Hematopoietic multipotent progenitor cell treated with erythropoietin and hydrocortisone succinate and interleukin-3 and kit ligand, for 6 days (in vitro differentiated cells): ENCODE measurements at places on chromosomes 2 and 18.

GRCh38 chr2:203383038-203383437 lies 54.8 kb downstream of the ABI2 start:
- no peak for DNase-seq

DNA sequence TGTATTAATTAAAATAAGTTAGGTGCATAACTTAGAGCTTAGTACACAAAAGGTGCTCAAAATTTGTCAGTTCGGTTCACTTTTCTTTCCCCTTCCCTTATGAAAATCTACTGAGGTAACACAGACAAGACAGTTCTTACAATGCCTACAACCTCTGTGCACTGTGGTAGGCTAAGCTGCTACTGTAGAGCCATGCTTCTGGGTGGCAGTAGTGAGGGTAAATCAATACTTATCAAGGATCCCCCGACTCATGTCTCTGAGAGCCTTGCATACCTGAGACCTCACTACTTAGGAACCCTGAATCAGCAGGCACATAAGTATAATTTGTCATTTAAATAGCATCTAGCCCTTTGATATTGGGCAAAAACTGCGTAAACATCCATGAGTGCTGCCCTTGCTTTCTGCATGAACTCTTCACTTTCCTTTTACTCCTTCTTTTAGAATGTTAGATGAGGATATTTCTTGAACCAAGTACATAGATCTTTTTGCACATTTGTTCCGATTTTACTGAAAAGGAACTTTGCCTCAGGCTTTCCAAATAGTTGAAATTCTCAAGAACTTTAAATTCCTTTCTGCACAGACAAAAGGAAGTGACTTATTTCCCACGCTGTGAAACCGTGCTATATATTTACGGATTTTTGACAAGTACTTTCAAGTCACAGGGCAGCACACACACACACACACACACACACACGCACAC lies 234.4 kb downstream of the TRIB2 start:
- no peak for DNase-seq

DNA sequence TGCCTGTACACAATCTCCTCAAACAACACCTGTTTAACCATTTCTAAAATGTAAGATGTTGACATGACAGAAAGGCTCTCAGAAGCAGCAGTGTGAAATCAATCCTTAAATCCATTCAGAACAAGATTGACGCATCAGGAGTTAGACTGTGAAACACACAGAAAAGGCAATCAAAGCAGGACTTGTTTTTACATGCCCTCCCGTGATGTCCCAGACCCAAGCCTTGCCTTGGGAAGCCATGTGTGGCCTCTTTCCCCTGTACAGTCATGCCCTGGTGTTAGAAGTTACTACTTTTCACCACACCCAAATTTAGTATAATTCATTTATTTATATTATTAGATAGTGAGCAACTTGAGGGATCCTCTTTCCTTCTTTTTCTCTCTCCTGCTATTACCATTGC lies 115.7 kb downstream of the NCKAP5 start:
- no peak for DNase-seq

DNA sequence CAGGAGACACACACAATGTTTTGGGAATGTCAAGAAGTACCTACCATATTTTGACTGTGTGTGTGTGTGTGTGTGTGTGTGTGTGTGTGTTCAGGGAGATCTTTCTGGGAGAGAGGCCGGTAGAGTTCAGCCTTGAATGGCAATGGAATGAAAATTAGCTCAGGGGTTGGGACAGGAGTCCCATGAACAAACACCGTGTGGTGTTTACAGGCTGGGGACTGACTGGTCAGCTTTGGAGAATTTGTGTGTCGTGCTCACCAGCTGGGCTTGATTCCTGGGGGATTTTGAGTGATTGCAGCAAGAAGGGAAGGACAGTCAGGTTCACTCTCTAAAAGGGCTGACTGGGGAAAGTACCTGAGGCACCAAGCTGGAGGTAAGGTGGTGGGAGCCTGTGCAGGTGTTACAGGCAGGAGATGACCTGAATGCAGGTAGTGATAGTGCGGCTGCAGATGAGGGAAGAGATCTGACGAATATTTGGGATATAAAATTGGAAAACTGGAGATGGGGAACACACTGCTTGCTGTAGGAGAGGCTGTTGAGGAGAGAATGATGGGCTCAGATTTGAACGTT lies 2.5 kb upstream of the ADNP2 start:
- DNase-seq, result no peak

- DNase-seq, result no peak
Measured at GRCh38 chr2:109258376-109258775, 129.4 kb downstream of the SH3RF3 start.

- no peak for DNase-seq
Measured at GRCh38 chr18:30929718-30930117, 112.8 kb downstream of the DSC3 start.

DNA sequence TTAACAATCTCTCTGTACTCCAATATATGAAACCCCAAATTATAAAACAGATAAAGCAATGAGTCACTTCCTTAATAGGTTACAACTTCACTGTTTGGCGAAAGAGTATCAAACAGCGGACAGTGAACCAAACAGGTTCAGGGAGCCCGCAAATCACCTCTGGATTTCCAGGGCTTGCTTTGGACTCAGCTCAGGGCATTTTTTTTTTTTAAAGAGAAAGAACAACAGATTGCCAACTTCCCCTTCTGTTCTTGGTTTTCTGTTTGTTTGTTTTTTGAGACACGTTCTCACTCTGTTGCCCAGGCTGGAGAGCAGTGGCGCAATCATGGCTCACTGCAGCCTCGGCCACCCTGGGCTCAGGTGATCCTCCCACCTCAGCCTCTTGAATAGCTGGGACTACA lies 52.7 kb downstream of the ABCB11 start:
- DNase-seq, result peak; percentile 34

DNA sequence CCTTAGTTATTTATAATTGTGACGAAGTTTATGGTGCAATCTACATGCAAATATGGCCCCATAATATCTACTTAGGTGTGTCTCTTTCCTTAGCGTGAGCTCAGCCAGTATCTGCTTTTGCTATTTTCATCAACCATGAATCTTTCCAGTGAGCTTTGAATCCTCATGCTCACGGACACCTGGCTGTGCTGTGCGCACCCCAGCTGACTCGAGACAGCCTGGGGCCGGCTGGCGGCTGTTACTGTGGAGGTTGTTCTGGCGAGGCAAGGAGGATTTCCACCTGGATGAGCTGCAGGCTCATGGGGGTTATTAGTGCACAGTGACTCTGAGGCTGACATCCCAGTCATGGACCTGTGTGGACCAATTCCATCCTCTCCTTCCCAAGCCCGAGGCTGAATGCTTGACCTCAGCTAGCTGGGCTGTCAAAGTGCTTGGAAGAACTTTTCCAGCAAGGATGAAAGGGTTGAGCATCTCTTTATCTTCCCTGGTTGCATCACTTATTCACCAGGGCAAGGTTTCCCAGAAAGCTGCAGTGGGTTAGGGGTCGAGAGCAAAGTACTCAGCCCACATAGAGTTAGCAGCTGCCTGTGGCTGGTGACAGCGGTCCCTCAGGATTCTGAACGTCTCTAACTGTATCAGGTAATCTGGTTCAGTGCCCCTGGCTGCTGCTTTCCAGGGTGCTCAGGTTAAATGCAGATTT lies 141.7 kb downstream of the ARL4C start:
- no peak for DNase-seq

DNA sequence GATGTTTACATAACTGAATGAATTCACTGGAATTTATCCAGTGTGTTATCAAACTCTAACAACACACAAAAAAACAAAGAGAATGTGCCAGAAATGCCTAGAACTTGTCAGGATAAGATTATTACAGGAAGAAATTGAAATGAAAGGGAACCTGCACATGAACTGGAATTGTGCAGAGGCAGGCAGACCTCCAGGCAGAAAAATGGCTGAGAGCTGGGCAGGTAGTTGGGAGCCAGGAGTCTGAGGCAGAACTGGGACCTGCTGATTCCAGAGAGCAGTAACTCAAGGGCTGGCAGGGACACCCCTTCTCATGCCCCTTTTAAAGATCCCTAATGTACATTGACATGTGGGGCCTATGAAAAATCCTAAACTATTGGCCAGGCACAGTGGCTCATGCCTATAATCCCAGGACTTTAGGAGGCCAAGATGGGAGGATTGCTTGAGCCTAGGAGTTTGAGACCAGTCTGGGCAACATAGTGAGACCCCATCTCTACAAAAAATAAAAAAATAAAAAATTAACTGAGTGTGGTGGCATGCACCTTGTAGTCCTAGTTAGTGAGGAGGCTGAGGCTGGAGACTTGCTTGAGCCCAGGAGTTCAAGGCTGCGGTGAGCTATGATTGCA lies 674 bp upstream of the SP110 start:
- DNase-seq, result peak; percentile 45

GRCh38 chr2:64915510-64915900 lies 73.7 kb upstream of the SLC1A4 start:
- no peak for DNase-seq

DNA sequence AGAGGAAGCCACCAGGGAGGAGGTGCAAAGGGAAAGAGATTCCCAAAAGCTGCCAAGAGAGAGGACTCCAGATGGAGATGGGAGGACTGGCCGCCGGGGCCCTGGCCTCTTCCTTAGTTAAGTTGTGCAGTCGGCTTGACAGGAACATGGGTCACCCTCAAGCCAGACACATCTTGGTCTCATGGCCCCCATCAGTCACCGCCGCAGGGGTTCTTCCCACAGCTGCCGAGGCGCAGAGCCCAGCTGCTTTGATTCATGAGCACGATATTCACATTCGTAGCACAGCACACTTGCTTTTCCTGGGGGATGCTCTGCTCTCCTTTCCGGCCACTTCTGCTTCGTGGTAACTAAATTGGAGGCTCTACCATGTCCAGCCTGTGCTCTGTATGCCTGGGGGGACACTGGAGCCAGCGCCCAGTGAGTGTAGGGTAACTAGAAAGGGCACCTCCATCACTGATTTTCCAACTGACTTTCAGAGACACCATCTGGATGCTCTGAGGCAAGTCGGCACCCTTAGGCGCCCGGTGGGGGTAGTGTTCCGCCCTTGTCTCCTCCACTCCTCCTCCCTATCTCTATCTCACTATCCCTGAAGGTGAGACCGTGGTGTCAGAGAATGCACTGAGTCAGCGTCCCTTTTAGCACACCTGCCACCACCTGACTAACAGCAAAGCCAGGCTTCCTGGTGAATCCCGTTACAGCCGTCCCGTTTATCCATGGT lies 13.3 kb downstream of the TWIST2 start:
- DNase-seq, result no peak

GRCh38 chr18:5380586-5380985 lies 85.1 kb upstream of the ZBTB14 start:
- DNase-seq, result no peak

DNA sequence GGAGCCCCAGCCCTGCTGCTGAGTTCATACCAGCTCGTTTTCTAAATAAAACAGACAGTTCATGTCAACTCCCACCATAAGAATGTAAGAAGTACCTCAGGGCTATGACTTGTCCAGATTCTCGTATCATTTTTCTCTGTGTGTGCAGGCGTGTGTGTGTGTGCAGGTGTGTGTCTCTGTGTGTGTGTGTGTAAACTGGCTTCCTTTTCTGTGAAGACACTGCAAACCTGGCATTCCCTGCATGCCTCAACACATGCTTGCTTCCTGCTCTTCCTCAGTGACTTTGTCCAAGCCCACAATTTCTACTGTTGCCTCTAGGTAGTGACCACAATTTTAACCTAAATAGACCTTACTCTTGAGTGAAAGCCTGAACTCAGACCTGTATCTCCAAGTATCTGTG lies 879.0 kb downstream of the SLC4A3 start:
- no peak for DNase-seq

DNA sequence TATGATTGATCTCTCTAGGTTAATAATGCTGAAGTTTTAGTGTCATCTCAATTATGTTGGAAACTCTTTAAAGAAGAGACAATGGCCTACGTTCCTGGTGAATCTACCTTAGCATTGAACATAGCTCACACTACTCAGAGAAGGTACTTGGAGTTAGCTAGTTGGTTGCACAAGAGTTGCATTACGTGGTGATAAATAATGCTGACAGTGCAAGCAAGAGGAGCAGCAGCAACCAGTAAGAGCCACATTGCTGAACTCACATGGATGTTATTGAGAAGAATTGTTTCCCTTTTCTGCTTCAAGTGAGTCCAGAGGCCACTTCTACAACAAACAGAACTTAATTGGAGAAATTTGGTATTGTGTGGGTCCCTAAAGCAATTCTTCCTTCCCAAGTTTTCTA lies 737.1 kb downstream of the TDRD15 start:
- DNase-seq, result no peak

- DNase-seq, result no peak
Measured at GRCh38 chr18:24103320-24104021, 35.4 kb upstream of the CABYR start.

GRCh38 chr2:114745700-114746099 lies 303.3 kb downstream of the DPP10 start:
- DNase-seq, result no peak

GRCh38 chr2:102258386-102259074 lies 52.8 kb upstream of the IL1RL1 start:
- no peak for DNase-seq

- DNase-seq, result peak; percentile 23
Measured at GRCh38 chr2:135944625-135945024, 40.8 kb downstream of the DARS1 start.

DNA sequence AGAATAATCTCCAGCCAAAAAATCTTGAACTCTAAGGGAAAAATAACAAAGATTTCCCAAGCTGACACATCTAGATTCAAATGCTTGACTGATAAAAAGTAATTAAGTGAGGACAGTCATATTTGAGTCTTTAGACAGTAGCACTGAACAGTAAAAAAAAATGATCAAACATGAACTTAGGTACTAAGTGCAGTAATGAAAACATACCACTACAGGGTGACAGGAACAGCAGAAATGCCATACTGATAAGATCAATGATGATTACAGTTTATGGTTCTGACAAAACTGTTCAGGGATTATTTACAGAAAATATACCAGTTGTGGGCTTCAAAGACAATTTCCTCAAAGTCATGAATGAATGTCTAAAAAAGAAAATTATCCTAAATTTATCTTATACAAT lies 80.3 kb downstream of the OSBPL1A start:
- peak; percentile 10 for DNase-seq

DNA sequence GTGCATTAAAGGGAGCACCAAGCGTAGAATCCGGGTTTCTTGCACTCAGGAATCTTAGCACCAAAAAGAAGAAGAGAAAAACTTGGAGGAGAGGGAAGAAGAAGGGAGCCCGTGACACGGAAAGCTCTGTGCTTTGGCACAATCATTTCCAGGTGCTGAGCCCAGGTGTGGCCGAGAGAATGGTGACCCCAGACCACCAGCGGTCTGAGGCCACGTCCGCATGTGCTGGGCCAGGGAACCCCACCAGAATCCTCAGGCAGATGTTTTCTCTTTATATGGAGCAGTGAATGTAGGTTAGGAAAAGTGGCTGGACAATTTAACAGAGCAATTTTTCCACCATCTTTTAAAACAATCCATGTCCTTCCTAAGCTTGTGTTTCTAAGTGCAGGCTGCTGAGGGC lies 520.9 kb downstream of the EPHA4 start:
- DNase-seq, result no peak

GRCh38 chr2:84919885-84920580 lies 14.6 kb downstream of the TMSB10 start:
- peak; percentile 21 for DNase-seq

- no peak for DNase-seq
Measured at GRCh38 chr2:12835733-12836132, 119.0 kb downstream of the TRIB2 start.

DNA sequence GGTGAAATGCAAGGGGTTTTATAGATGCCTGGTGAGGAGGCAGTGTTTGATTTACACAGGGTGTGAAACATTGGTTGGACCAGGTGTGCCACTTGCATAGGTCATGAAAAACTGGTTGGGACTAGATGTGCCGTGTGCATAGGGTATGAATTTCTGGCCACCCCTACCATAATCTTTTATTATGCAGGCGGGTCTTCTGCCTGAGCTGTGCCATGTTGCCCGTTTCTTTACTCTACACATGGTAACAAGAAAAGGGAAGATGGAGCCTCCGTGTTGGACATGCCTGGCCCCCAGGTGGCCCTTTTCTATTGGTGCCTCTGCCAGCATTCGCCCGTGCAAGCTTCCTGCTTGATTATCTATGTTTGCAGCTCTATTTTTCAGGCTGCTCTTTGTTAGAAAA lies 805.4 kb downstream of the TRIB2 start:
- no peak for DNase-seq
